ENCODE measurements at places on chromosomes 12 and 14.

GRCh38 chr12:10221846-10222245 is 9.2 kb downstream of the GABARAPL1 start:
- DNase-seq: no peak

DNA sequence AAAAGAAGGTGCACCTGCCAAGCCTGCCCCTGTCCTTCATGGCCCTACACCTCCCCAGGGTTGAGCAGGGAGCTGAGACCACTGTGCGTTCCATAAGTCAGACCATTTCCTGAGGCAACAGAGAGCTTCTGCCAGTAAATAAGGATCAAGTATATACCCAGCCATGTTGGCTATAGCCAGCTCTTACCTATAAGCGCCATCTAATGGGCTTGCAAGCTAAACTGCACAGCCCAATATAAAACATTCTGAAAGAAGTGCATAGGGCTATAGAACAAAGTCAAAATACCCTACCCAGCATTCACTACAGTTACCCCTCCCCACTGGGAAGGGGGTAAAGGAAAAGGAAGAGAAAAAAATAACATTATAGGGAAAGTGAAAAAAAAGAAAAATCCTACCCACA is 59.3 kb upstream of the SCAF11 start:
- DNase-seq: no peak

DNA sequence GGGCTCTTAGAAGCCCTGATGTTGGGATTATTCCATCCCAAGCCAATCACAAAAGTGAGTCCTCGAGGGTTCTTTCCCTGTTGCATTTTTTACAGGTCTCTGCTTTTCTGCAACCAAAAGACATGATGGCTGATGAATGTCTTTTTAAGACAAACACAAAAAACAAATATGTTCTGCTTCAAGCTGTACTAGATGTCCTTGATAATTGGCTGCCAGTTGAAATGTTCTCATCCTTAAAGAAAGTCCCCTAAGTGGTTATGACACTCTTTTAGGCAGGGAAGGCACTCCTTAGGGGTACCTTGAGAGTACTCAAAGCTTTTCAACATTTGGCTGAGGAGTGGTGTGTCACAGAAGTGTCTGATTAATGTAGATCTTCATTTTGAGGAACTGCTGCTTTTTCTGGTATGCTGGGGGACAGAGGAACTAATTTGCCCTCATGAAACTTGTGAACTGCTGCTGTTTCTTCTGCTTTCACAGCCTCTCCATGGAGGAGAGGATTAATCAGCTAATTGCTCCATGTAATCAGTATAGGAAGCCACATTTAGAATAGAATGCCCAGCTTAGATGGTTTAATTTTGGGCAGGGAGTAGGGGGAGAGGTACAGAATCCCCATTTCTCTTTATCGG is 22.8 kb upstream of the IGF1 start:
- DNase-seq: no peak

DNA sequence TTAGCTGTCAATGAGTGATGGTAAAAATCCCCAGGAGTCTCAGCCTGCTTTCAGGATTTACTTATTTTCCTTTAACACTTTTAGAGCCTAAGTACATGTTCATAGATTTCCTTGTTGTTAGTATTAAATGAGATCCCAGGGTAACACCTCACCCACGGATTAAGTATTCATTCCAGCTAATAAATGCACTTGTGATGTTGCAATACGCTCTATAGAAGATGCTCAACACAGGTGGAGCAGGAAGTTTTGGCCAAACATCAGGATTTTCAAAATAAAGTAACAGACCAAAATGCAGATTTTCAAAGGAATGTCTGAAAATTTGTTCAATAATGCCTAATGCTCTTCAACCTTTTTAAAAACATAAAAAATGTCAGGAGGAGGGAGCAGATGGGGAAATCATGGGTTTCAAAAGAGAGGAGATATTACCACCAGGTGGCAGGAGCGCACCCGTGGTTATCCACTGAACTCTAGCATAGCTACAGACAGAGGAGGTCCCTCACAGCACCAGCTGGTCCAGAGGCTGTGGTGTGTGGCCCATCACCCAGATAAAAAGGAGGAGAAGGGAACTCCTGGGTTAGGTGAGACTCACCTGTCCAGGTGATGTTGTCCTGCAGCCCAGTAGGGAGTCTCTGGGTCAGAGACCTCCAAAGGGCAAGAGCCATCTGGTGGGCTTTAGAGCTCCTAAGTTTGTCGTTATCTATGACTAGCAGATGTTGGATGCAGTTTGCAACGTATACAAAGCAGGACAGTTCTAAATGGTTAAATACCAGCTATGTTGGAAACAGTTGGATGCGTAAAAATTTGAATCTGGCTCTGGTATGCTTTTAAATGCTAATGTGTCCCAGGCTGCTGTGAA is 1158.4 kb upstream of the TMEM132C start:
- DNase-seq: no peak

DNA sequence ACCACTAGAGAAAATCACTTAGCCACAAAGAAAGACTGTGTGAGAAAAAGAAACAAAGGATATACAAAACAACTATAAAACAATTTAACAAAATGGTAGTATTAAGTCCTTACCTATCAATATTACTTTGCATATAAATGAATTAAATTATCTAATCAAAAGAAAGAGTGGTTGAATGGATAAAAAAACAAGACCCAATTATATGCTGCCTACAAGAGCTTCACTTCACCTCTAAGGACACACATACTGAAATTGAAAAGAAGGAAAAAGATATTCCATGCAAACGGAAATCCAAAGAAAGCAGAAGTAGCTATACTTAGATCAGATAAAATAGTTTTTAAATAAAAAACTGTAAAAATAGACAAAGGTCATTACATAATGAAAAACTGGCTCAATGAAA is 134.9 kb upstream of the CCDC196 start:
- no peak for DNase-seq
